ENCODE measurements at places on chromosomes 12 and 14. TPM values are rescaled to one million over a fixed set of nuclear protein-coding genes. Genes with fewer than 3 reads are reported as not detected.

Gene SERPINA1
- total RNA-seq, result not detected

Gene BICDL1
- total RNA-seq, result 41.5 TPM

Gene SLC25A47
- total RNA-seq, result not detected

DNA sequence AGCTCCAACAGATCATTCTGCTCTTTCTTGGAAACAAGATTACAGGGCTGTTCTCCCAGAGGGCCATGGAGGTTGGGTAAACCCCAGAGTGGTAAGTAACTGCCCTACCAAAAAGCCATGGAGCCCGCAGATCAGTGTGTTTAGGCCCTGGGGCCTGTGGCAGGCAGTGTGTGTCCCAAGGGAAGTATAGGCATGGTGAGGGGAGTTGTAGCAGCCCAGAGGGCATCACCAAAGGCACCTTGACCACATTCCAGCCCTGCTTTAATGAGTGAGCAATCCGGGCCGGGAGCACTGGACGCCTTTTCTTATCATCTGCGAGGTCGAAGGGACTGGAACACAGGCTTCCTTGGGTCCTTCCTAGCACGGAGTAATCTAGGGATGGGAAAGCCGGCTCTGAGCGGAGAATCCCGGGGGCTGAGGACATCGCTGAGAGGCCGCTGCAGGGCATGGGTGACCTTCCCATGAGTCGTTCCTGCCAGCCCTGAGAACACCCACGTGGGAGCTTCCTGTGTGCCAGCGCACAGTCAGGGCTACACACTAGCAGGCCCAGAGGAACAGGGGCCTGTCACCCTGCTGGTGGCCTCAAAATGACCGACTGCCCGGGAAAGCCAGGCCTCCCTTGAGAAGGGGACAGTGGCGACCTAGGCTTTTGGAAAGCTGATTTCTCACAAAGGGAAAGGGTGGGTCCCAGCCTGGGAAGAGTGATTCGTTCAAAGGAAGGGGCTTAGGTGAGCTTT is 91.3 kb downstream of the NINJ2 start:
- no peak for DNase-seq

Data from B cell (primary cell).